ENCODE measurements at places on chromosomes 3 and 15.
A peak's percentile ranks its signal among the peaks of the same experiment; 100 is the strongest.

DNA sequence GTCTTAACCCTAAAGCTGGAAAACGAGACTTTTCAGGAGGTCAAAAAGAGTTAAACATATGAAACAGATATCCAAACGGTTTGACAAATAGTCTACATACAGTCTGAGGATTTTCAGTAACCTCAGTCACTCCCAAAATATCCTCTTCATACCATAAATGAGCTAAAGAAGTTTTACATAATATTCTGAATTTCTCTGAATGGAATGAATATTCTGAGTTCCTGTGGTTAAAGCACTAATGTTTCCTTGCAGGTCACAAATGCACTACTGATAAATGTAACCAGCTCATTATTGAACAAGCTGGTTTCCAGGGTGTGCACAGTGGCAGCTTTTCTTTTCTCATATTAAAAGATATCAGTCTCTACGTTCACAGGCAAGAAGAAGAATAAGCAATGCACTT lies 137.4 kb upstream of the POU1F1 start:
- DNase-seq: no peak

- no peak for DNase-seq
Observed at GRCh38 chr15:74789171-74789631, 7.3 kb downstream of the CSK start.

DNA sequence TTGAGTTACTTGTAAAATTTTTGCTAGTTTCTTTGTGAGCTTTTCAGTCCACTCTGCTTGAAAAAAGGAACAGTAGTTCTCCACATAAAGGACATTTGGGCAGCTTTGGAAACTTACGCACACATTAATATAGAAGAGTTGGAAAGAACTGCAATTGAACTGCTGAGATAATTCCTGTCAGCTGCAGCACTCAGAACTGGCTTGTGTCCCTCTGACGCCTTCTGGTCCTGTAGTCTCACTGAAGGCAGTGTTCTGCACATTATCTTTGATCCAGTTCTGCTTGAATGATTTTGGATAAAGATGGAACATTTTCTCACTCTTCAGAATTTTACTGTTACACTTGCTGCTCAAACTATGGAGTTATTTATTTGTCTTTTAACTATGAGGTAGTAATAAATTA lies 901.9 kb downstream of the OTOL1 start:
- no peak for DNase-seq

GRCh38 chr3:15286022-15286421 lies 46.4 kb downstream of the SH3BP5 start:
- no peak for DNase-seq

GRCh38 chr3:149673393-149673792 lies 15.6 kb upstream of the WWTR1 start:
- DNase-seq: no peak

DNA sequence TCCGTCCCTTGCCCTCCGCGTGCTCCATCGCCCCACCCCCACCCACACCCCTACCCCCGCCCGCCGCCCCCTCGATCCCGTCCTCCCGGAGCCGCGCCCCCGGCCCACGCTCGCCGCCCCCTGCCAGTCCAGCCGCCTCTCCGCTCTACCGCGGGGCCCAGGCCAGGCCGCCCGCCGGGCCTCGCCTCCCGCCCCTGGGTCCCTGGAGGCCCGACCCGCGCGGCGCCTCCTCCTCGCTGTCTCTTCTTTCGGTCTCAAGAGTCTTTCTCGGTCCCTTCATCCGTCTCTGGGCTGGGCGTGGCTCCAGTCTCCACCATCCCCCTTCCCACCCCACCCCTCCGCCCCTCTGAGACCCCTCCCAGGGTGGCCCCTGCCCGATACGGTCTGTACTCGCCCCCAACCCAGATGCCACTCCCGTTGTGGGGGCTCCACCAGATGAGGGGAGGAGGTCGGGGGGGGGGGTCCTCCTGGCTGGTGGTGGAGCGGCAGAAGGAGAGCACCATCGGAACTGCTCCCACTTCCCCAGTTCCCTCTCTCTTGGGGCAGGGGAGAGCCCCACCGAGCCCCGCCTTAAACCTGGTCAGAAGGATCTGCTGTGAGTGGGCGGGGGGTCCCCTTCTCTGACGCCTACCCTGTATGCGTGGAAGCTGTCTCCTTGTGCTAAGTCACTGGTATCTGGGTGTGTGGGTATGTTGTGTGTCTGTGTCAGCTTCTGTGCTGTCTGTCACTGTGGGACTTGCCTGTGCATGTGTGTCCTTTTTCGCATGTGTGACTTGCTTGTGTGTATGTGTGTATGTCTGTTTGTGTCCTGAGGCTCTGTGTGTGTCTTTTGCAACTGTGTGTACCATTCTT lies 1.0 kb downstream of the PRKCD start:
- no peak for DNase-seq

DNA sequence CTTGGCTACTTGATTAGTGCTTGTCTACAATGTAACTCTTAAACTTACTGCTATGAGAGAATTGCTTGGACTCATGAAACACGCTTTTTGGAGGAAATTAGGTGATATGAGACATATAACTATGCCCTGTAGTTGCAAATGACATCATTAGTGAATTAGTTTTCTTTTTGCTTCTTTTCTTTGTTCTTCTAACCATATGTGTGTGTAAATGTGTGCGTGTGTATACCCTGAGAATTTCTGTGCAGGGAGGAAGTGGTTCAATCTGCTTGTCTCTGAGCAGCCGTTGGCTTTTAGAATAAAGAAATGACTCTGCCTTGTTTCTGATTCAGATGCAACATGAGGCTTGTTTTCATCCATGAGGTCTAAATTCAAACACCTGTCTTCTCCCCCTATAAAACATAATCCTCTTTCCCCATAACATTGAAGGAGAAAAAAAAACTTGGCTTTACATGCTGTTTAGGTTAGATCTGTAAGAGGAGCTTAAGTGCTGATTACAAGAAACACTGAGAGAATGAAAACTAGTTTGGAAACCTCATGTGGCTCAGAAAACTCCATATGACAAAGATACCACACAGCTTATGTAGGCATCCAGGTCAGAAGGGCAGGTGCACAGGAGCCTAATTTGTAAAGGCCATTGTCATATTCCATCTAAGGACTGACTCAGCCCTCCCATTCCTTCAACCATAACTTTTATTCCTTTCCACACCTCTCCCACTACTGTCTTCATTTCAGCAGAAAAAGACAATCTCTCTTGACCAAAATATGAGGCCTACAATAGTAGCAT lies 30.5 kb upstream of the BLM start:
- no peak for DNase-seq

DNA sequence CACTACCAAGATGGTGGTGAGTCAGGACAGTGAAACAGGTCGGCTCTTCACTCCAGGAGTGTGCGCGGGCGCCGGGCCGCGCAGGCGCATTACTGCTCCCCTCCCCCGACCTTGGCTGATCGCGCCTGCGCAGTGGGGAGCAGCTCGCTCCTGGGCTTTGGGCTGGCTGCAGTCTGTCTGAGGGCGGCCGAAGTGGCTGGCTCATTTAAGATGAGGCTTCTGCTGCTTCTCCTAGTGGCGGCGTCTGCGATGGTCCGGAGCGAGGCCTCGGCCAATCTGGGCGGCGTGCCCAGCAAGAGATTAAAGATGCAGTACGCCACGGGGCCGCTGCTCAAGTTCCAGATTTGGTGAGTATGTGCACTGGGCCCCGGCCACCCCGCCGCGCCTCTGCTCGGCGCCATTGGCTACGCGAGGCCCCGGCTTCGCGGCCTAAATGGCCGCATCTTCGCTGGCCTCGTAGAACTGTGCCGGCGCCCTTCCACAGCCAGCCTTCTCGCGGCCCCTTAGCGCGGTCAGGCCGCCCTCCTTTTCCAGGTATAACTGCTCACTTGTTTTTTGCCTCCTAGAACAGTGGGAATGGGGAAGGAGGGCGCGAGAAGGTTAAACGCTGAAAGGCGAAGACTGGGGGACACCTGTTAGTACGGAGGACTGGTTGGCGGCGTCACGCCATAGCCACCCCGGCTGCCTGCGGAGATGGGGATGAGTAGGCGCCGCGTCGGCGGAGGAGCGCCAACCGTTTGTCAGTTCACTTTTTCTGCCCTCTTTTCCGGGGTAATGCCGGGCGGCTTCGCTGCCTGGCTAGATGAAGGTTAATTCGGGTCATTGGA lies at the start of gene SELENOT:
SELENOT (plus strand) TSS at position 169 of the 827 bp plus-strand sequence; CDS start at position 211, 42 bp downstream.
- peak; percentile 92 for DNase-seq

- DNase-seq: no peak
Observed at GRCh38 chr3:159757341-159758060, 231.1 kb upstream of the IL12A start.

GRCh38 chr3:15756505-15756904 lies 41.3 kb downstream of the ANKRD28 start:
- DNase-seq: no peak

DNA sequence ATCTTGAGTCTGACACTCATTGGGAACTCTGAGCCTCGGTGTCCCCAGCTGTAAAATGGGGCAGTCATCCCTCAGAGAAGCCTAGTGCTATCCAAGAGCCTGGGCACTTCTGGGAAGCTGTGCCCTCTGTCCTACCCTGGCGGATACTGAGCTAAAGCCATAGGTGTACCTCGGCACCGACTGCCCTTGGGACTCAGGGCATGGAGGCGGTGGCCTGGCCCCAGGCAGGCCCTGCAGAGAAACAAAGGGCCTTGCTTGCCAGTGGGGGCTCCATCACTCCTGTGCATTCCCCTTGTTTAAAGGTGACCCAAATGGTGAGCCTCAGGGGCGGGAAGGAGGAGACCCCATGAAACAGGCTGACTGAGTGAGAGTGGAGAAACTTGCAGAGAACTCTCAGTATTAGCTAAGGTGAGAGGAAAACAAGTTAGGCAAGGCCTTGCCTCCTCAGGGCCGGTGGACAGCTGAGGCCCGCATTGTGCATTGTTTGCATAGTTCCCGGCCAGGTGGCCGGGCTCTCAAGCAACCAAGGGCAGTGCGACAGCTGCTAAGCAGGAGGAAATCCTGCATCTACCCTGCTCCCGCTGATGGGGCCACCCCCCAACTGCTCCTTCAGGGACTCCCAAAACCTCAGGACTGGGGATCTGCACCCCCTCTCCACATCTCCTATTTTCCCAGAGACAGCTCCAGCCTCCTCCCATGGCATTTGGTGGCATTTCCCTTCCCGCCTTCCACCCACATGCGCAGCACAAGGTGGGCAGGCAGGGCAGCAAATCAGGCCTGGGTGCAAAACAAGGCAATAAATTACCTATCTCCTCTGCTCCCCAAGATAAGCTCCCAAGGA lies 4.3 kb downstream of the PFKFB4 start:
- DNase-seq: no peak

- DNase-seq: no peak
Observed at GRCh38 chr3:169116056-169116693, 547.3 kb downstream of the MECOM start.

DNA sequence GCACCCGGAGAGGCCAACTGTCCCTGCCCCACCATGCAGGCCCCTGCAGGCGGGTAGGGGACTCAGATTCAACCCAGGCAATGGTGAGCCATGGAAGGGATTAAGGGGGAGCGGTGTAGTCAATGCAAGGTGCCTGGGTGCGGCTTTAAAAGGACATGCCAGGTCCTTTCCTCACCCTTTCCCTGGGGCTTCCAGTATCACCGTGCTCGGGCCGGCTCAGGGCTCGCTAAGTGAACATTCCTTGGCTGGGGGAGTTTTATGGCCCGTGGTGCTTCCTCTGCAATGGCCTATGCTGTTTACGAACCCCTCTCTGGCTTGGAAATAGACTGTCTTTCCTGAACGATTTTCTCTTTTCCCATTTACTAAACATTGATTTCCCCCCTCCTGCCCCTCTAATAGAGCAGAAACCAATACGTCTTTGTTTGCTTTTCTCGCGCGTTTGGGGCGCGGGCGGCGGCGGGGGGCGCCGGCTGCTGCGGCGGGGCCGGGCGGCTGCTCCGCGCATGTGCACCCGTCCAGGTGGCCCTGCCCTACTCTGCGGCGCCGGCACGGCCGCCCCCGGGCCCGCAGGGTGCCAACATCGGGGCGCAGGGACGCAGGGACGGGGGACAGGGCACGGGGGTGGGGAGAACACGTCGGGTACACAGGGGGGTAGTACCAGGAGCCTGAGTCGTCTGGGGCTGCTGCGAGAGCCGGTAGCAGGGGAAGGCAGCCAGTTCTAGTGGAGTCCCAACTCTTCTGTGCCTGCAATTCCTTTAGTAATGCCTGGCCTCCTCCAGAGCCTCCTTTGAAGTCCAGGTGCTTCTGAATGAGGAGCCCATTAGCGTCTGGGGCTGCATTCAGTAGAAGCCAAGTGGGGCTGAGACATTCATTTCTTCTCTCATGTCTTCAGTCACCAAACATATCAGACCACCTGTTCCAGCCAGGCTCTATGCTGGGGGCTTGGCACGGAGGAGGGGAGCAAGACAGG lies 26.9 kb upstream of the CACNA2D2 start:
- DNase-seq: no peak

DNA sequence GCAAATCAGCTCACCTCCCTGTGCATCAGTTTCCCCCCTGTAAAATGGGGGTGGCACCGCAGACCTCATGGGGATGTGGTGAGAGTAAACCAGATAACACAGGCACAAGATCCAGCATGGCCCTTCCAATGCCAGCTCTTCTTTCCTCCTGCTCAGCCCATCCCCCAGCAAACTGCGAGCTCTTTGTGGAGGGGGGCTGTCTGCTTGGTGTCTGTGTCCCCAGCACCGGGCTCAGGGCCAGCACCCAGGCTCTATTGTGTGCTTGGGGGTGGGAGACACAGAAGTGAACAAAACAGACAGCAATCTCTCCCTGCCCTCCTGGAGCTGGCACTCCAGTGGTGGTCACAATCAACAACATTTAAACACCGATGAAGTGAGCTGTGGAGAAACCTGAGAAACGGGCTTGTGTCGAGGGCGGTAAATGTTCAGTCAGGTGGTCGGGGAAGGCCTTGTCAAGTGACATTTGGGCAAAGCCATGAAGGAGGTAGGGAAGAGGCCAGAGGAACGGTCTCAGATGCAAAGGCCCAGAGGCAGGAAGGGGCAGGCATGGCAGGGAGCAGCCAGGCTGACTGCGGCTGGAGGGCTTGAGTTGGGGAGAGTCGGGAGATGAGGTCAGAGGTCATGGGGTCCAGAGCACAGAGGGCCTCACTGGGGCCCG lies 28.4 kb downstream of the GRIP2 start:
- DNase-seq: no peak

DNA sequence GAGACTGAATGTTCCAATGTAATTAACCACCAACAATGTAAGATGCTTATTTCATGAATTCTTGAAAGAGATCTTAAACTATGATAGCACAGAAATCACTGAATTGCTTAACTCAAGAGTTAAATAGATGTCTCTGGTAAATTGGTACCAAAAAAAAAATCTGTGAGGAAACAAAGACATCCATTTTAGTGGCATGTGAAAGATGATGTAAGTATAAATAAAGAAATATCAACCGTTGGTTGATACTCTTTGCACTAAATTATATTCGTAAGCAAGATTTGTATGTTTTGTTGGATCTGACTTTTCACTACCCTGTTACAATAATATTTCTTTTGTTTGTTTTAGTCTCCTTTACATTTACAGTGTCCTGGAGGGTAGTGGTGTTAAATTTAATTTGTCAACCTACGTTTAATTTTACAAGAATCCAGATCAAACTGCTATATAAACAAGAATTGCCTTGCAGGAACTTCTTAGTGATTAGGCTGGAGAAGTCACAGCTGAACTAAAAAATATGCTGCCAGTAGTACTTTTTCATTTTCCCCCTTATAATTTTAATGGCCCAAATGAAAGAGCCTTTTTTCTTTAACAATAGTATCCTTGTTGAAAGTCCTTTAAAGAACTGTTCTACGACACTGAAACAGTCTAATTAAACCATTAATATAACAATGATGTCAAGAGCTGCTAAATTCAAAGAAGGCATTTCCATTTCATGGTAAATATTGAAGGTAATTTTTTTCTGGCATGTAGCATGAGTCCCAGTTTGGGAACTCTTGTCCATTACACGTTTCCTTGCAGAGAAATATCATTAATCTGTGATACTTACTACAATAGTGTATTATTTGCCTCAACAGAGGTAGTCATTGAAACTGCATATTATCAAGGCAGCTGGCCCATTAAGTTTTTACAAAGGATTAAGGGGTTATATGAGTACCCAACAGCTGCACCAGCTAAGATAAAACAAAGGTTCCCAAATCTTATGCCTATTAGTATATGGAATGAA lies 109.6 kb upstream of the PHLDB2 start:
- no peak for DNase-seq
